Immature natural killer cell (primary cell): ENCODE measurements at places on chromosomes 2 and 18. TPM values are rescaled to one million over a fixed set of nuclear protein-coding genes. Genes with fewer than 3 reads are reported as not detected.

EFHD1 gene
- polyA plus RNA-seq = 0.71 TPM

REG3A gene
- polyA plus RNA-seq = not detected

MOCOS gene
- polyA plus RNA-seq = not detected

HOXD9 gene
- polyA plus RNA-seq = not detected

CARF gene
- polyA plus RNA-seq = 5.4 TPM

FAM110C gene
- 1.9 TPM for polyA plus RNA-seq

NXPH2 gene
- not detected for polyA plus RNA-seq

TUBA3E gene
- polyA plus RNA-seq = not detected

RNU2-63P gene
- 6.2 TPM for polyA plus RNA-seq

GALNT14 gene
- polyA plus RNA-seq = not detected

TTC27 gene
- 6.3 TPM for polyA plus RNA-seq

VAMP8 gene
- polyA plus RNA-seq = 687 TPM

PAIP2B gene
- polyA plus RNA-seq = 1.3 TPM

MYOM1 gene
- polyA plus RNA-seq = 1.2 TPM

AQP12B gene
- not detected for polyA plus RNA-seq

ANO7 gene
- polyA plus RNA-seq = not detected

INHBB gene
- polyA plus RNA-seq = not detected

BOLL gene
- polyA plus RNA-seq = not detected

TMEM182 gene
- polyA plus RNA-seq = 6.2 TPM

ALK gene
- polyA plus RNA-seq = not detected

DOCK10 gene
- polyA plus RNA-seq = 22.9 TPM
